CD4-positive, alpha-beta T cell (primary cell): ENCODE measurements at places on chromosomes 3 and 15. TPM values are rescaled to one million over a fixed set of nuclear protein-coding genes. Genes with fewer than 3 reads are reported as not detected.

Gene PLCH1
- 0.03 TPM for total RNA-seq

DNA sequence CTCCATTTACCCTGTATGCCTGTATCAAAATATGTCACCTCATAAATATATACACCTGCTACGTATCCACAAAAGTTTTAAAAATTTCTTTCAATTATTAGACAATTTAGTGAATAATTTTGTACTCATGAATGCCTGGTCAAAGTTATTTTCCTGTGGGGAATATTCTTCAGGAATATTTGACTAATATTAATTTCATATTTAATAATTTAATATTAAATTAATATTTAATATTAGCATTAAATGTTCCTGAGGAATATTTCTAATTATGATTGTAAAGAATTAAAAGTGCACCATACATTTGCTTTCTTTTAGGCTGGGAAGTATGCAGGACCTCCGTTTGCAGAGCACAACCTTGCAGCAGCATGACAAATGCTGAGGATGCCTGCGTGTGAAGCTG, 422.7 kb downstream of the C3orf38 start:
- H3K4me1 ChIP-seq, result no peaks in the 10 kb centered on the region
- DNase-seq, result no peak
- no peaks in the 10 kb centered on the region for H3K27me3 ChIP-seq
- no peaks in the 10 kb centered on the region for H3K36me3 ChIP-seq
- H3K4me3 ChIP-seq, result no peak overlapping the region

Gene RBPMS2
- total RNA-seq, result not detected

Gene OIP5
- 0.36 TPM for total RNA-seq

- H3K36me3 ChIP-seq, result no peaks in the 10 kb centered on the region
- no peaks in the 10 kb centered on the region for H3K4me1 ChIP-seq
- H3K27me3 ChIP-seq, result no peaks in the 10 kb centered on the region
- no peak overlapping the region for H3K27ac ChIP-seq
These were observed 63.4 kb upstream of the KBTBD8 start for GRCh38 chr3:66934725-66935124.

Gene SERPINI2
- not detected for total RNA-seq

Gene CHRM5
- total RNA-seq, result not detected

Gene CLDN1
- total RNA-seq, result 0.95 TPM

DNA sequence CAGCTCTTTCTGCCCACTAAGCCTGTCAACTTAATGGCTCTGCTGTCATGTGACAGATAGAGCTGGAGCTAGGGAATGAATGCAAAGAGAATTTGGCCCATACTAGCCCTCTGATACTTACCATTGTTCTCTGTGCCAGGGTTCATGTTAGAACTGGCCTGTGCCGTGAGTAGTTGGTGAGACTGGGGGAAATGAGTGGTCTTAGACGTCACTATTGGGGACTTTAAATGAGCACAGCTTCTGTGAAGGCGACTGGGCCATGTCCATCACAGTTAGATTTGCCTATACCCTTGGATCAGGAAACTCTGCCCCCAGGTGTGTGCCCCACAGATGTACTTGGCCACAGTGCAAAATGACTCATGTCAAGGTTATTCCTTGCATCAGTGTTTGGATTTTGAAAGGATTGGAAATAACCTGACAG, 124.9 kb downstream of the PTPRG start:
- peaks cover 2% of the 10 kb centered on the region for H3K27me3 ChIP-seq
- no peaks in the 10 kb centered on the region for H3K4me1 ChIP-seq

DNA sequence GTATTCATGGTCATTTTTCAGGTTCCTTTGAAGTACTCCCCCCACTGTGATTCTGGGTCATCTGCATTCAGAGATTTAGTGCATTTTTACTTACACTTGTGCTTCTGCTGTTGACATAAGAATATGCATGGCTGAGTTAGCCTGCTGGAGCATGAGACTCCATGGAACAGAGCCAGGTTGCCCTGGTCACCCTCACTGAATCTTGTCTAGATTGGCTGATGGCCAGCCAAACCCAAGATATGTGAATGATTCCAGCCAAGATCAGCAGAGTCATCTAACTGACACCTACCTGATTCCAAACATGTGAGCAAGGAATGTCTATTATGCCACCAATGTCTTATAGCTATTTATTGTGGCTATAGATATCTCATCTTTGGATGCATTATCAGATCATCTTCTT, 25.1 kb downstream of the DTWD1 start:
- no peak overlapping the region for H3K4me3 ChIP-seq
- DNase-seq, result no peak
- H3K36me3 ChIP-seq, result no peaks in the 10 kb centered on the region
- H3K27ac ChIP-seq, result no peak overlapping the region

Gene KBTBD13
- not detected for total RNA-seq

DNA sequence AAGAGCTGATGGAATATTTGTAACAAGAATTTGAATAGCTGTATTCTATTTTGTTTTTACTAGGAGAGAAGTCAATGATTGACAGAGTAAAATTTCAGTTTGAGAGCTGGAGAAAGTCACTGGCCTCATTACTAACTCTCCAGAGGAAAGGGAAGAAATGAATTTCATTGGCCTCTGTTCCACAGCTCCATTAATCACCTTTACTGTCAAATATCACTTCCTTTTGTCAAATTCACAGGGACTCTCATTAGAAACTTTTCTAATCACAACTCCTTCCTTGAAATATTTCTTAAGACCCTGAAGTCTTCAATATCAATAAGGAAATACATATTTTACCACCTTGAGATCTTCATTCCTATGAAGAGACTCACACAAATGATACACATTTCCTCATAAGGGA, 379.9 kb upstream of the RASGRP1 start:
- no peak overlapping the region for H3K27ac ChIP-seq
- no peak overlapping the region for H3K4me3 ChIP-seq
- H3K4me1 ChIP-seq, result no peaks in the 10 kb centered on the region

Gene SOX14
- total RNA-seq, result not detected

- no peak overlapping the region for H3K4me3 ChIP-seq
- H3K36me3 ChIP-seq, result no peaks in the 10 kb centered on the region
- no peaks in the 10 kb centered on the region for H3K4me1 ChIP-seq
- H3K27me3 ChIP-seq, result no peaks in the 10 kb centered on the region
- no peak overlapping the region for H3K27ac ChIP-seq
These were observed 7.5 kb downstream of the CLDN1 start for GRCh38 chr3:190314741-190315140.

GRCh38 chr15:85559530-85559929, 179.1 kb downstream of the AKAP13 start:
- H3K36me3 ChIP-seq, result no peaks in the 10 kb centered on the region
- H3K27me3 ChIP-seq, result no peaks in the 10 kb centered on the region
- no peak overlapping the region for H3K4me3 ChIP-seq
- peaks cover 13% of the 10 kb centered on the region for H3K4me1 ChIP-seq
- no peak for DNase-seq
- no peak overlapping the region for H3K27ac ChIP-seq

- DNase-seq, result no peak
- peaks cover 22% of the 10 kb centered on the region for H3K36me3 ChIP-seq
- no peak overlapping the region for H3K4me3 ChIP-seq
- no peaks in the 10 kb centered on the region for H3K27me3 ChIP-seq
These were observed 116.7 kb upstream of the CGNL1 start for GRCh38 chr15:57259568-57260040.
